ENCODE measurements at places on chromosomes 6 and 20.
A peak's percentile ranks its signal among the peaks of the same experiment; 100 is the strongest.

DNA sequence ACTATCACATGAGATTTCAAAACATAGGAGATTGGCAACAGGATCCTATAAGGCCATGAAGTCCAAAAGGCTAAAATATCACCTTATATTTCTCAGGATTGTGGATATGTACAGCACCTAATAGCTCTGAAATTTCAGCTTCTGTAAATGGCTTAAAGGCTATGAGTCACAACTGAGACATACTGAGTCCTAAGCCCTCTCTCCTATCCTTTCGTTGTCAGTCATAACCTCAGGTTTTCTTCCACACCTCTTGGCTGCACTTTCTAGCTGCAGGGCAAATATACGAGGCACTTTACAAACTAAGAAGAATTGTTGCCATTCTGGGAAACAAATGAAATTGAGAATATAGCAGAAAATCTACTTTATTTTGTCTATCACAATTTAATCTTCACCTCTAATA, 969.9 kb upstream of the EPHA7 start:
- no peak for DNase-seq

GRCh38 chr6:44203955-44204354, 12.8 kb upstream of the MYMX start:
- DNase-seq, result no peak

GRCh38 chr20:23245553-23246181, 104.9 kb upstream of the NXT1 start:
- DNase-seq, result peak; percentile 8

- no peak for DNase-seq
Observed at GRCh38 chr6:41376176-41376575, 40.8 kb downstream of the NCR2 start.

DNA sequence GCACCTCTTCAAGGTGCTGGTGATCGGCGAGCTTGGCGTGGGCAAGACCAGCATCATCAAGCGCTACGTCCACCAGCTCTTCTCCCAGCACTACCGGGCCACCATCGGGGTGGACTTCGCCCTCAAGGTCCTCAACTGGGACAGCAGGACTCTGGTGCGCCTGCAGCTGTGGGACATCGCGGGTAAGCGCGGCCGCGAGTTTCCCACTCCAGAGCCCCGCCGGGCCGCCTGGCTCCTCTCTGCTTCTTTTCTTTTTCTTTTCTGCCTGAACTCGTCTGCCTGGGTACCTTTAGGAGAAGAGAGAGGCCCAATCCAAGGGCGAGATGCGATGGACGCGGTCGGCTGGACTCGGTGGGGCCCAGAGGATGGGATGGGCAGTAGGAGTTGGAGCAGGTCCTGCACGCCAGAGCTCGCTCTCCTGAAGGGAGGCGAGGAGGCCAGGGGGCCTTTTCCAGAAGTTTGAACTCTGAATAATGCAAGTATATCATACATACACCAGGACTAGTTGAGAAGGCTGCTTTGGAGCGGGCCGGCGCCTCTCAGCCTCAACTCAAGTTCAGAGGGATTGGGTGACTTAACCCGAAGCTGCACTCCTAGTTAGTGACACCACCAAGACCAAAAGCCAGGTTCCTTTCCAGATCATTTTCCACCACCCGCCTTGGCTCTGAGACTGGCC, 445 bp downstream of the RAB32 start:
- DNase-seq, result peak; percentile 53

DNA sequence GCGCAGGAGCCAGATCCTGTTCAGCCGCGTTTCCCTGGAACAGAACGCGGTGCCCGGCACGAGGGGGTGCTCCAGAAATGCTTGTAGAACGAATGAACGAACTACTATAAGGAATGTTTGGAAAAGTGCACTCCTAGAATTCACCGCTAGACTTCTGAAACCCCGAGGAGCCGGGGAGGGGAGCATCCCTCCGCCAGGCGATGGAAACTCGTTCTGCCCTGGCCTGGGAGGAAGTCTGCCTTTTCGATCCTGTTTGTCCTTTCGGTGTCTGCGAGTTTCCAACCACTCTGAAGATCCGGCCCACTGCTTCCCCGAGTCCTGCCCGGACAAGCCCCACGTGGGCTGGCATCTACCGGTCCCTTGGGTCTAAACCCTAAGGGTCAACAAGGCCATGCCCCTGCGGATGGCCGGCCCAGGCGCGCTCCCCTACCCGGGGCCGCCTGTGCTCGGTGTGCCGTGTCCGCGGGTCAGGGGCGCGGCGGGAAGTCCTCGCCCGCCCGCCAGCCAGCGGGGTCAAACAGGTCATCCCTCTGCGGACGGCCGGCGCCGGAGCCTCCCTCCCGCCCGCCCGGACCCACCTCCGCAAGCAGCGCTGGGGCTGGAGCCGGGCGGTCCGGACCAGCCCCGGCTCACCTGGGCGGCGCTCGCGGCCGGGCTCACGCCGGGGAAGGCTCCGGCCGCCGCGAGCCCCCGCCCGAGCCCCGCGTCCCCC, 526 bp downstream of the SULF2 start:
- peak; percentile 61 for DNase-seq

DNA sequence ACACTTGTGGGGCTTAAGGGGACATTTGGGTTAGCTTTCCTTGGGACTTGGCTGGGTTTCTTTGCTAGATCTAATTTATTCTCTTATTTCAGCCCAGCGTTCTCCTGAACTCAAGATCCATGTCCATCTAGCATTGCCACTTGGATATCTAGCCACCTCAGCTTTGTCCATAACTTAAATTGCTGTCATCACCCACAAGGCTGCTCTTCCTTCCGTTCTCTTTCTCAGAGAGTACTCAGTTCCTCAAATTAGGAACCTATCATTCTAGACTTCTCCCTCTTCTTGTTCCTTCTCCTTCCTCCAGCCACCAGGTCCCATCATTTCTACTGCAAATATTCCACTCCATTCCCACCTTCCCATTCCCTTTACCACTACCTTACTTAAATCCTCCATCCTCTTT, 4.3 kb downstream of the SMIM26 start:
- no peak for DNase-seq

DNA sequence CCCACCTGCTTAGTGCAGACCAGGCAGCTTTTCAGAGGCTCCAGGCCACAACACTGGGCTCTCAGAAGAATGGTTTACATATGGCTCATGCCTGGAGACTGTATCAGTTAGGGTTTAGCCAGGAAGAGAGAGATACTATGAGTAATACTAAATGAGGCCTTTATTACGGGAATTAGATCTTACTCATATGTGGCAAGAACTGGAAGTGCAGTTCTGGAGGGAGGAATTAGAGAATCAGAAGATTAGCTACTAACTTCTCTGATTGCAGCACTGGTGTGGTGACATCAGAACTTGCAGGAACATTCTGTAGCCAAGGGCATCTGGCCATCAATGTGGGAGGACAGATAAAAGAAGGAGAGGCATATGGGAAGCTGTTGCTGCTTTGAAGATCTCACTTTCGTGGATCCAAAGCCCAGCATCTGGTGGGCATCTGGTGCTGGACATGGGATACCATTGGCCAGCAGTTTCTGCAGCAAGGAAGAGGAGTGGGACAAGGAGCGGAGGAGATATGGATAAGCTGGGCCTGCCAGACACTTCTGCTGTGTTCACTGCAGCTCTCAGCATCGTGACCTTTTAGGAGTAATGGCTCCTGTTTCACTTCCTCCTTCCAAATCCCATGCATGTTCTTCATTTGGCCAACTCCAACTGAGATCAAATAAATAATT, 248.5 kb downstream of the BTBD3 start:
- DNase-seq, result peak; percentile 31

- no peak for DNase-seq
Observed at GRCh38 chr6:10658910-10659698, 35.3 kb downstream of the C6orf52 start.

DNA sequence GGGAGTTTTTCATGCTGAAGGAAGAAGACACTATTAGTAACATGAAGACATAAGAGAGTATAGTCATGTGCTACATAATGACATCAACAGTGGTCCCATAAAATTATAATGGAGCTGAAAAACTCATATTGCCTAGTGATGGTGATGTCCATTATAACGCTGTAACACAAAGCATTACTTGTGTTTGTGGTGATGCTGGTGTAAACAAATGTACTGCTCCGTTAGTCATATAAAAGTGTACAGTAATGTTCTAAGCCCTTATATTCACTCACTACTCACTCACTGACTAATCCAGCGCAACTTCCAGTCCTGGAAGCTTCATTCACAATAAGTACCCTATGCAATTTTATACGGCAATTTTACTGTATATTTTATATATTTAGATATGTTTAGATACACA, 26.8 kb upstream of the ASF1A start:
- peak; percentile 3 for DNase-seq

- DNase-seq, result no peak
Observed at GRCh38 chr20:59376998-59377397, 76.6 kb downstream of the EDN3 start.

DNA sequence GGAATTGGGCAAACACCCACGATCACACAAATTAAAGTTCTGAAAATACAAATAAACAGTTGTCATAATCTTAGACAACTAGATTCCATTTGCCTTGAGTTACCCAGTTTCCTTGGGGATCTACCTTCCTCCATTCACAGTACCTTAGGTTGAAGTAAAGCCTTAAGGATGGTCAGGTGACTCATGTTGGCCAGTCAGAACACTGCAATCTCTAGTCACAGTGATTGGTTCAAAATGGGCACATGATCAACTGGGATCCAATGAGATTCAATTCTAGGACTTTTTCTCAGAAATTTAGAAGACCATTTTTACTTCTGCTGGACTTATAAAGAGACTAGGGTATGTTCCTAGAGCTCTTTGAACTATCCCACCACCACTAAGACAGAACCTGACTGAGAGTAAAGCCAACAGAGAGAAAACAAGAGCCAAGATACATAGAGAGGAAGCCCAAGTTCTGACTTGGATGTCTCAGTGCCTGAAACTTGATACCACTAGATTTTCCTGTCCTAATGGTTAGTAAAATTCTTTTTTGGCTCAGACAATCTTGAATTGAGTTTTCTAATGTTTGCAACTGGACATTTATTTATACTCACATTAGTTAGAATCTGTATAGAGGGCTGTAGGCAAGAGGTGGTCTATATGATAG, 8.6 kb upstream of the CLIC5 start:
- no peak for DNase-seq

DNA sequence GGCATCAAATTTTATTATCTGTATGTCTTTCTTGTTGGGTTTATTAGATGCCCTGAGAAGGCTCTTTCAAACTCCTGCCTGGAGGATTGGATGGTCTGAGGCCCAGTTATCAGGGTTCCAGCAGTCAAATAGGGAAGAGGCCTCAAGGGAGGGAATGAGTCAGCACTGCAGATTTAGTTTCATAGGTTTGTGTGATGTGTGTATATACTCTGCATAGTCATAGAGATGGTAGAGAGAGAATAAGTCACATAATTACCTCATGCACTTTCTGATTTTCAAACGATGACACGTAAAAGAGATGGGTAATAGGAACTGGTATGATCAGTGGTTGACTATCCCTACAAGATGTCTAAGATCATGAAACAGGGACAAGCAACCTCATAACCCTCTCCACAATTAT, 82.1 kb downstream of the ADAT2 start:
- peak; percentile 49 for DNase-seq

DNA sequence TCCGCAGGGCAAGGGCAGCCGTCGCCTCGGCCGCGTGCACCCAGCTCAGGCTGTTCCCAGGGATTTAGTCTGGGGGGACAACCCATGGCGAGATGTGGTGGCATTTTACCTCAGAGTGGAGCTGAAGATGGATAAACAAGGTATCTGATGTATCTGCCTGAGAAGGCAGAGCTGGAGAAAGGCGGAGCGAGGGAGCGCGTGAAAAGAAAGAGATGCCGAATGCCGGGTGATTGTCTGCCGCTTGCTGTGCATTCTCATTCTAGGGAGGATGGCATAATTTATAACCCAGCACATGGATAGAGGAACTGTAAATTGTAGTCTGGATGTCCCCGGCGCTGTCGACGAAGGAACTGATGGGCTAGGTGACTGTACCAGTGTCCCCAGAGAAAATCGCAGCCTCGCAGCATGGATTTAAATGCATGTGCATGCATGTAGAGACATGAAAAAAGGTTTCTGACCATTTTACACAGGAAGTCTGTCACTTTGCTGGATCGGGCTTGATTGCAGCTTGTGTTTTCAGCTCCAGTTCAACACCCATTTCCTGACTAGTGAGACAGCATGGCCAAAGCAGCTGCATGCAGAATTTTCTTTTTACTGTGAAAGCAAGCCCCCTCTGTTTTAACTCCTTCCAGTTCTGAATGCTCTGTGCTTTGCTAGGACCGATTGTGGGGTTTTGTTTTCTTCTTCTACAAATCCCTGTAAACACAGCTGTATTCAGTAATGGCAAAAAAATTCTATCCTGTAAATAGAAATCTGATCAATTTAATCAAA, 149.7 kb downstream of the PRL start:
- DNase-seq, result peak; percentile 32

GRCh38 chr6:705047-705446, 12.1 kb upstream of the EXOC2 start:
- no peak for DNase-seq

DNA sequence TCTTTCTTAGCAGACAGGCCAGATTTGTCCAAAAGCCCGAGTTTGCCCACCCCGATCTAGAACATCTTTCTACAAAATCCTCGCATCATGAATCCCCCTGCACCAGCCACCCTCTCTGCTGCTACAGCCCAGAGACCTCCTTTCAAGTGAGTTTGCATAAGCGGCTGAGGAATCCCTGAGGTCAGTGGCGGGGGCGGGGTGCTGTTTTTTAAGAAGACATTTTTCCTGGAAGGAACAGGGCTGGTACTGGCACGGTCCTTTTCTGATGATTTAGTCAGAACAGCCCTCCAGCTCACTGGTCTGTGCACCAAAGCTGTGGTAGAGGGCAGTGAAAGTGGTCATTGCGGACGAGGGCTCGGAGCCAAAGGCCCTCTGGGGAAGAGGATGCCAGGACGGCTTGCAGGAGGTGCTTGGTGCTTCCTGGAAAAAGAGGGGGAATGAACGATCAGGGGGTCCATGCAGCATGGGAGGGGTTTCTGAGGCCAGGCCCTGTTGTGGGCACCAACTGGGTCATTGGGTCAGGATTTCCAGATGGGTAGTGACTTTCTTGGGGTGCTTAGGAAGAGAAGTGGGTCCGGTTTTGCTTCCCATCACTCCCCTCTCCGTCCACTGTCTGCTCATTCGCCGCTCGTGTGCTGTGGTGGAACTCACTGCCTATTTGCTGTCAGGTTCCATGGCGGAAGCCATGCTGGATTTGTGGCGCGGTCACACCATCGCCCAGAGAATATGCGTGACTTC, 50.4 kb downstream of the GNAS-AS1 start:
- no peak for DNase-seq

- DNase-seq, result no peak
Observed at GRCh38 chr6:125759184-125759902, 9.9 kb downstream of the HEY2 start.

GRCh38 chr20:699811-700338, 24.3 kb upstream of the SCRT2 start:
- no peak for DNase-seq

DNA sequence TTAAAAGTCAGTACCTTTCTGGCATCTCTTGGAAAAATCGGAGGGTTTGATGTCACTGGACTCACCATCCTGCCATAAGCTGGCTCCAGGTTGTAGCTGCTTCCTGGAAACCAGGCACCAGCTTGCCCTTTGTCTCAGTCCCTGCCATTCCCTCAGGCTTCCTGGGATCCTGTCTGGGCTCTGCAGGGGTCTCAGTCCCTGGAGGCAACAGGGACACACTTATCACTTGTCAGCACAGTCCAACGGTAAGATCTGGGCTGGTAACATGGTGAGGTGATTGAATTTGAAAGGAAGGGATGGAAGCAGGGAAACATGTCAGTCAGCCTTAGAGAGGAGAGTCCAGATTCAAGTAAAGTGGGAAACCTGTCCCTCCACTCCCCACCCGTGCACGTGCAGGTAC, 147.6 kb upstream of the ECI2 start:
- DNase-seq, result no peak

- DNase-seq, result no peak
Observed at GRCh38 chr6:36621371-36621855, 27.3 kb downstream of the SRSF3 start.
